ENCODE measurements at places on chromosomes 5 and 9.

DNA sequence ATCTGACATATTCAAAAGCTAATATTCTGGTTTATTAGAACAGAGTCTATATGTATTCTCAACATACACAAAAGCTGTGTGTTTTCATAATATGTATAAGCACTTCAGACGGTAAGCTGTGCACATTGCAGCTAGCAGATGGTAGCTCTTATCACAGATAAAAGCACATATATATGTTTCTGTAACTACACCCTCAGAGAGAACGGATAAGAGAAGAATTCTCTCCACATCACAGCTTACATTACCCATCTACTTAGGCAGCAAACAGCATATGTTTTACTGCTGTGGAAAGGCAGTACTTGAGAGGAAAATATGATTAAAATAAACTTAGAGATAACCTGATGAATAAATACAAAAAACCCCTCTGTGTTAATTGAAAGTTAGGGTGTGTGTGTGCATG, 450.9 kb upstream of the ZNF608 start:
- DNase-seq = no peak

- no peak for DNase-seq
Measured at GRCh38 chr9:33202018-33202417, 34.9 kb upstream of the B4GALT1 start.

DNA sequence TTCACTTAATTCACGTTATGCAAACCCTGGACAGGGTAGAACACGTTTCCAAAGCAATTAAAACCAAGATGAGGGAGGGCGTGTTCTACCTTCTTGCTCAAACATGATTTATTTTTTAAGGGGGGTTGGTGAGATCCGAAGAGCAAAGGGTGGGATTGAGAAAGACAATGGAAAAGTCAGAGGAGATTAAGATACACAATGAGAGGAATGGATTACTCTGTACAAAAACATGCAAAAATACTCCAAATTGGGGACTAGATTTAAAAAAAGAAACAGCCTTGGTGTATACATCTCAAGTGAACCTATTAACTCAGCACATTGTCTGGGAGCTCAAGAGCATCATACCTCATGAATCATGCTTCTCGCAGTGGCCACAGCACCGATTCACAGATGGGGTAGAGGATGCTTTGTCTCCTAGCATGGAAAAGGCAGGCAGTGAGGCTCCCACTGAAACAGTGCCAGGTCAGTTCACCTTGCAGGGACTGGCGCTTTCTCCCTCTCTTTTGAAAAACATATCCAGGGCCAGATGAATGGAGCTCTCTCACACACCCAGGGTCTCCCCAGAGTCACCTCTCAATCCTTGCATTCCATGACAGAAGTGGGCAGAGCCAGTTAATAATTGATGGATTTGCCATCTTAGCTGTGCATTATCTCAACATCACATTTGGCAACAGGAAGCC, 459.7 kb downstream of the BNC2 start:
- DNase-seq = no peak

GRCh38 chr5:23655674-23656073, 148.3 kb downstream of the PRDM9 start:
- no peak for DNase-seq

GRCh38 chr5:154970759-154971158, 29.9 kb downstream of the MRPL22 start:
- DNase-seq = peak; percentile 35

DNA sequence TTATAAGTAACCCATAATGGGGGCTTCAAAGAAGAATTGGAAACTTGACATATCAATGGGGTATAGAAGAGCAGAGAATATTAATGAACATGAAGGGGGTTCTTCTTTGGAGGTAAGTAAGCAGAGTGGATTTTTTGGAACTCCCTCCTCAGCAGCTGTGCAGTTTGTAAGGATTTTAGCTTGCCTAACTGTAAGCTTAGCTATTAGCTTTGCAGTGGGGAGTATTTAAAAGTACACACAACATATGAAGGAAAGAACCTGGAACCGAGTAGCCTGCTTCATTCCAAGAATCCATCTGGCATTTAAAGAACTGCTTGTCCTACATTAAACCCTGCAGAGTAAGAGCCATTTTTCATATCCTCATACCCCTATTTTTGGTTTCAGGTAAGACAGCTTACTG, 2.2 kb upstream of the PBX3 start:
- DNase-seq = no peak

- no peak for DNase-seq
Measured at GRCh38 chr9:7298123-7298522, 501.5 kb downstream of the DMAC1 start.

DNA sequence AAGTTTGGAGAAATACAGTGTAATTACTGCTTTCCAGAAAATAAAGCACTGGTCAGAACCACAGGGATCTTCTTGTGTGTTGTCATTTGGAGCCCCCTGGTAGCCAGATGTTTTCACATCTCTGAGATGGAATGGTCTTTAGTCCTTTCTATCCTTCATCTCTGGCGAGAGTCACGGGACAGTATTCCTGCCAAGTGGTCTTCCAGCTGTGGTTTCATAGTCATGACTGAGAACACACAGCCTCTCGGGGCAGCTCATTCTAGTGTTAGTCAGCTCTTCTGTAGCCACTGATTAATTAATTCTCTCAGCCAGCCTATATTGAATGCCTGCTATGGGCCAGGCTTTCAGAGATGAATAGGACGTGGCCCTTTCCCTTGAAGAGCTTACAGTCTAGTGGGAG, 34.1 kb downstream of the HMGXB3 start:
- DNase-seq = peak; percentile 87

DNA sequence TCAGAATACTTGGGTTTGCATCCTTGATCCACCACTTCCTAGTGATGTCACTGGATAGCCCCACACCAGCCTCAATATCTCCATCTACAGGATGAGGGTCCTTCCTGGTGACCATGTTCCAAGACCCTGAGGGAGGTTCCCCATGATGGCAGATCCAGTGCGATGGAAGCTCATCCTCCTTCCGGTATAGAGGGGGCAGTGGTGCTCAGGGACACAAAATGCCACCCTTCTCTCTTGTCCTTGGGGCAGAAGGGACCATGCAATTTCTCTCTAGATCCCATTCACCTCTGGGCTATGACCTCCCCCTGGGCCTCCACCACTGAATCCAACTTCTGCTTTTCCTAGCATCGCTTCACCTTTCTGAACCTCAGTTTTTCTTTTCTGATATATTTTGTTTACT, 5.4 kb upstream of the SLC25A51 start:
- DNase-seq = no peak

DNA sequence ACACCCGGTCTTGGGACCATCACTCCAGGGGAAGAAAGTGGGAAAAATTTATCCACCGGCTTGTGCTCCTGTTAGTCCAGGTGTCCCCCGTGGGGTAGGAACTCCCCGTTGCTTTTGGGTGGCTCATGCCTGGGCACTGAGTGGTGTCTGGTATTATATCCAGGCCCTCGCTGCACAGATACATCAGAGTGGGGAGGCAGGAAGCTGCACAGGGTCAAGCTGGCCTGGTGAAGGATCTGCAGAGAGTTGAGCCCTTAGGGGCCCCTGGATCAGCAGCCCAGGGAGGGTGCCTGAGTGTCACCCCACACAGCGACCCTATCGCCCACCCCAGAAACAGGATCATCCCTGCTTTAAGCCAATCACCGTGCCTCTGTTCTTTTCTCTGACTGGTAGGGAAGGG, 24.4 kb upstream of the COL5A1 start:
- DNase-seq = no peak

Measured in AG20443 (cell line).